ENCODE measurements at places on chromosomes 7 and 10.
A peak's percentile ranks its signal among the peaks of the same experiment; 100 is the strongest.

- DNase-seq, result no peak
These were observed 323.7 kb upstream of the IGFBP3 start for GRCh38 chr7:46244757-46245156.

- DNase-seq, result no peak
These were observed 285.0 kb downstream of the SUGCT start for GRCh38 chr7:40419806-40420205.

GRCh38 chr10:95389982-95390381 is 99.2 kb upstream of the PDLIM1 start:
- DNase-seq, result no peak

- no peak for DNase-seq
These were observed 224.1 kb downstream of the DOCK4 start for GRCh38 chr7:111982133-111982532.

GRCh38 chr7:21944616-21945453 is 864 bp downstream of the CDCA7L start:
- peak; percentile 24 for DNase-seq

- DNase-seq, result no peak
These were observed 320.6 kb downstream of the GATA3 start for GRCh38 chr10:8375137-8375536.

DNA sequence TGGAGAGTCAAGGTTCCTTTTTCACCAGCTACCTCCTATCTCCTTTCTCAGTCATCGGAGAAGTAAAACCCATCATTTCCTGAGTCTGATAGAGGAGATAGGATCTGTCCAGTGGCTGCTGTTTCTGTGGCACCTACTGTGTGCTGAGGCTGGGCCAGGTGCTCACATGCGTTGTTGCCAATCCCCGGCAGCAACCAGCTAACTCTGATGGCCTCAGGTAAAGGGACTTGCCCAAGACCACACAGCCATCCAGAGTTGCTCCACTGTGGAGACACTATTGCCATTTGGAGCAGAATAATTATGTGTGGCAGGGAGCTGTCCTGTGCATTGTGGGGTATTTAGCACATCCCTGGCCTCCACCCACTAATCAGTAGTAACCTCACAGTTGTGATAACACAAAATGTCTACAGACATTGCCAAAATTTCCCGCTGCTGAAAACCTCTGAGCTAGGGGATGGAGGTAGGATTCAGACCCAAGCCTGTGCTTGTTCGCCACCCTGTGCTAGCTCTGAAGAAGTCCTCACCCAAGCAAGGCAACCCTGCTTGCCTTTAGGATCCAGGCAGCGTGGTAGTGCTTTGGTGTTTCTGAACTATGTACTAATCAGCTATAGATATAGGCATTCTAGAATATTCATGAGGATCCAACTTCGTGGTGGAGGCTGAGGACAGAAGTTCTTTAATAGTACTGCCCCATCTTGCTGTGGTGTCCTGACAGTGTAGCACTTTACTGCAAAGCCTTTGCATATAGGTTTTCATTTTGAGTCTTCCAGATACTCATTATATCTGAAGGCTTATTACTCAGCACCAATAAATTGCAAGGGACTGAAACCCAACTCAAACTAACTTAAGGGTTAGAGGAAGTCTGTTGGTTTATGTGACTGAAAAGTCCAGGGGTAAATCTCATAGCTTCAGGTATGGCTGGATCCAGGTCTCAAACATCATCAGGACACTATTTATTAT is 164.6 kb downstream of the GRK5 start:
- DNase-seq, result no peak

DNA sequence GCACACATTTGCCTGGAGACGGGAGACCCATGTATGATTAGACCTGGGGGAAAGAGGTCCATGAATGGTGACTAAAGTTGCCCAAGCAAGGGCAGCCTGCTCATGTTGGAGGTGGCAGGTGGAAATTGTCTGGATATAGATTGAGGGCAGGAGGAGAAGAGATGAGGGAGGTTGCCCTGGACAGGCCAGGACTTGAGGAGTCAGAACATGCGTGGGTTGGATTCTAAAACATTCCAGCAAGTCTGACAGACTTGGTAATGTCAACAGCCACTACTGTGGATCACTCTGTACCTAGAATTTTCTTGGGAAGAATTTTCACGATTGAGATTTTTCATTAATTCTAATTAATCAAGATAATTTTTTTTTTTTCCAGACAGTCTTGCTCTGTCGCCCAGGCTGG is 19.1 kb upstream of the SVOPL start:
- DNase-seq, result no peak

DNA sequence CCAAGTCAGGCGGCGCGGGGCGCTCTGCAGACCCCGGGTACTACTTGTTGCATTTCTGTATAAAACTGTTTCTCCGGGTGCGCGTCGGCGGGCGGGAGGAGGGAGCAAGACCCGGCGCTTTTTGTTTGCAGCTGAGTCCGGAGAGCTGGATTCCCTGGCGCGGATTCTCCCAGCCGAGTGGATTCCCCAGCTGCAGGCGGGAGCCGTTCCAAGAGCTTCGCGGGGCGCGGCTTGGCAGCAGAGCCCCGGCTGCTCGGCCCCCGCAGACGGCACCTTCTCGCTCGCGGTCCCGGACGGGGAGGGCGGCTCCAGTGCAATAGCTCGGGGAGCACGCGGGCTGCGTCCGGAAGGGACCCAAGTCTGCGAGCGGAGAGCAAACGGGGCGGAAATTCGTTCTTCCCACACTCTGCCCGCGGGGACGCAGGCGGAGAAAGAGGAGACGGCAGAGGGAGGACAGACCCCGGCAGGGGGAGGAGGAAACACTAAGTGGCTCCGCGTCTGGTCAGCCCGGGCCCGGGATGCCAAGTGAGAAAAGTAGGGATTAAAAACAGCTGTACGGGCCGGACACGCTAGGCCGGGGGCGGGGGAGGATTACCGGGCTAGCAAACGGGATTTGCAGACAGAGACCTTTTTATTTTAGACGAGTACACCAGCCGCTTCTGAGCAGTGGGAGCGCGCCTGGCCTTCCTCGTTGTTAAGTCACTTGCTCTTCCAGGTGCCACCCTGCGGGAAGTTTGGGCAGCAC is at the start of gene TRIL:
Gene TRIL, minus strand, starts transcription at position 96 of the 745 bp plus-strand sequence. CDS start 284 bp downstream, outside the sequence.
- DNase-seq, result no peak

GRCh38 chr7:107318523-107319160 is 149.8 kb downstream of the HBP1 start:
- DNase-seq, result no peak

DNA sequence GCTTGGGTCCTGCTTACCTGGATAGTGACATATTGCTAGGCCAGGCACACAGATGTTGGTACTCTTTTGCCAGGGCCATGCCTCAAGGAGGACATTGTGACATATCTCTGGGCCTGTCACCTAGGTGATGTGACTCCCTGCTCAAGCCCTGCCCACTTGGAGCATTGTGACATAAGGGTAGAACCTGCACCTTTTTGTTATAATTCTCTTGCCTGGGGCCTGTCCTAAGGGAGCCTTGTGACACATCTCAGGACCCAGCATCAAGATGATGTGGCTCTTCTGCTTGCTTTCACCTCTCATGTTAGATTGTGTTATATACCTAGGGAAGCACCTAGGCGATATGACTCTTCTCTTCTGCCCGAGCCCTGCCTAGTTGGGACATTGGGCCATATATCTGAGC is 57.4 kb downstream of the ZNF736 start:
- no peak for DNase-seq

GRCh38 chr7:80410081-80410480 is 101.8 kb downstream of the GNAT3 start:
- DNase-seq, result no peak

- DNase-seq, result no peak
These were observed 325.4 kb downstream of the ADARB2 start for GRCh38 chr10:1411956-1412355.

- no peak for DNase-seq
These were observed 912.9 kb downstream of the SORCS1 start for GRCh38 chr10:106251573-106251972.

GRCh38 chr10:85851325-85851724 is 515.3 kb downstream of the GRID1 start:
- DNase-seq, result no peak

DNA sequence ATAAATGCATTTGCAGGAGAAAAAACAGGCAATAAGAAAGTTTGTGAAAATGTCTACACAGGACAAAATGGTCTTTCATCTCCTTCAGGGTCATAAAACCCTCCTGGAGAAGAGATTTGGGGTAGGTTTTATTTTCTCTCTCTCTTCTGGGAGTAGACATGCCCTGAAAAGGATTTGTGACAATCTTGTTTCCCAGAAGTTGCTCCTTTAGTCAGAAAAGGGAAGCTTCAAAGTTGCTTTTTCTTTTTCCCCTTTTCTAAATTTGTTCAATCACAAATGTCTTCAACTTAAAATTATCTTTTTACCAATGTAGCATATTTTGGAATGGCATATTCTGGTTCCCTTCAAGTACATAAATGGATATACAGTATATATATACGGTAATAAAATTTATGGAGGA is 9.4 kb upstream of the ANKRD22 start:
- DNase-seq, result no peak

DNA sequence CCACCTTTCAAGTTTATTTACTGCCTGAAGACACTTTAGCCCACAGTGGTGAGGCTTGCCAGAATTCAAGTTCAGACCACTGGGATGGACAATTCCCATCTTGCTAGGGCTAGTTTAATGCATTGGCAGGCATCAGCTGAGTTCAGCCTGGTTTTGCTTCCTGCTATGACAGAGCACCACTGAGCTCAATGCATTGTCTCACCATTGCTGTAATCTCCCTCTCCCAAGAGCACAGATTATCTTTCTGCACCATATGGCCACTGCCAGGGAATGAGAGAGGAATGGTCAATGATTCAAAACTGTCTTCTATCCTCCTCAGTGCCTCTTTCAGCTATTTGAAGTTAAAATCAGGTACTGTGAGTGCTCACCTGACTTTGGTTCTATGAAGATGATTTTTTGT is 160.8 kb downstream of the XPNPEP1 start:
- no peak for DNase-seq

DNA sequence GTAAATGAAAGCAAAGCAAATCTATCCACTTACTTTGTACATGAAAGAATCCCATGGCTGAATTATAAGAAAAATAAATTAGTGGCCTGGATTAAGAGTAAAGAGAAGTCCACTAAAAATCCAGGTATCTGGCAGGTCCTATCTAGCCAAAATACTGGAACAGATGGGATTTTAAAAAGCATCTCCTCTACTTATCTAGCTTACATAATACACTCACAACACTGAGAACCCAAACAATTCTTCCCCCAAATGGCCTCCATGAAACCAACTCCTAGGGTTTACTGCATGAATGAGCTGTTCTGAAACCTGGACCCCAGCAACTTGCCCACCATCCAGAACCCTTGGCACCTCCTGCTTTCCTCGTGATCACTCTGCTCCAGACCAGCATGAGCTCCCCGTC is 61.3 kb downstream of the AFAP1L2 start:
- no peak for DNase-seq

DNA sequence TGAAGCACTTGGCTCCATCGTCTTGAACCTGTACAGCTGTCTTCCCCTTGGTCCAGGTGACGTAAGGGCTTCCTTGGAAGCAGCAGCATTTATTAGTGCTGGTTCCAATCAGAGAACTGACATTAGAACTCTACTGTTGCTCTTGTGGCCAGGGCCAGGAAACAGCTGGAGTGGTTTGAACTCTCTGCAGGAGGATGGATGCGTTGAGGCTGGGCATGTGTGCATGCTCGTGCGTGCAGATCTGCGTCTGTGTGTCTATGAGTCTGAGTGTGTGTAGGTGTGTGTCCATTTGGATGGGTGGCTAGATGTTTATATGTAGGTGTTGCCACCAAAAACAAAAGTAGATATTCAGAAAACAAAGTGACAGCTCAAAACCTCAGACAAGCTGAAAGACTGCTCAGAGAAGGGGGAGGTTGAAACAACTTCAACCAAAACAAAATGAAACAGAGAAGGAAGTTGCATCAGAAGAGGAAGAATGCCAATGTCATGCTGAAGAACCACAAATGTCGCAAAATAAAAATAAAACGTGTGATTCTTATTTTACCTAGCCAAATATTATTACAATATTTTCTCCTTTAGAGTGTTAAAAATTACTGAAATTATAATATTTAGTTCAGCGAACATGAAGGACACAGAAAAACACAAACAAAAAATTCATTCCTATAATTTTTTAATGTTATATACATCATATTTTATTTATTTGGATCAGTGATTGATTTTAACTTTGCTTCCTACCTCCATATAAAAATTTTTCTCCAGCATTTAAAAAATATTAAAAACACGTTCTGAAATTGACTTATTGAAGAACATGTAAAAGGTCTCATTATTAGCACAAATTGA is 96.1 kb upstream of the MKLN1 start:
- peak; percentile 20 for DNase-seq

- peak; percentile 53 for DNase-seq
These were observed 920 bp downstream of the TES start for GRCh38 chr7:116211006-116211912.

GRCh38 chr10:92011560-92012214 is 88.1 kb downstream of the BTAF1 start:
- no peak for DNase-seq

DNA sequence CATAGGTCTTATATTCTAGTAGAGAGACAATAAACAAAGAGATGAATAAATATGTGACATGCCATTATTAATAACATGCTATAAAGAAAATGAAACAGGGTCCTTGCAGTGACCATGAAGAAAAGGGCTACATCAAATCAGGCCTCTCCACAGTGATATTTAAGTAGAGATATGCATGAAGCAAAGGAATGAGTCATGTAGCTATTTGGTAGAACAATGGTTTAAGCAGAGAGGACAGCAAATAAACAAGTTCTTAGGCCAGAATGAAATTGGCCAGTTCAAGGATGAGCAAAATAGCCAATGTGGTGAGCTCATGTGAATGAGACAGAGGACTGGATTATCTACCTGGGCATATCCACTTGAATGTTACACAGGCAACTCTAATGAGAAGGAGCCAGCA is 172.2 kb upstream of the FERD3L start:
- no peak for DNase-seq

GRCh38 chr10:19936289-19936688 is 120.1 kb downstream of the PLXDC2 start:
- DNase-seq, result no peak

- DNase-seq, result no peak
These were observed 67.3 kb upstream of the PDZD8 start for GRCh38 chr10:117442521-117442920.

DNA sequence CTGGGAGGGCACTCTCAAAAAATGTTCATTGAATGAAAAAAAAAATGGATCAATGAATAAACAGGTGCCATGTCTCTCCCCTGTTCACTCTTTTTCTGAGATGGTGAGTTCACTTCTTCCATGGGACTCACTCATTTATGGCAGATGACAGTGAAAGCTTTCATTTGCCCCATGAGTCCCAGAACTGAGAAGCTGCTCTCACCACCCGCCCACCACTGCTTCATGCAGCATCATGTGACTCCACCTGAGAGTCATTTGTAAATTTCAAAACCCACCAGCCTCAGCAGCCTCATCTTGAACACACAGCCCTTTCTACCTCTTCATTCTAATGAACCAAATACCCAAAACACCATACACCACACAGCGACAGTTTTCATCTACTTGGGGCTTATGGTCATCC is 64.9 kb downstream of the SCRN1 start:
- no peak for DNase-seq

GRCh38 chr7:20307119-20307518 is 23.6 kb upstream of the ITGB8 start:
- no peak for DNase-seq

DNA sequence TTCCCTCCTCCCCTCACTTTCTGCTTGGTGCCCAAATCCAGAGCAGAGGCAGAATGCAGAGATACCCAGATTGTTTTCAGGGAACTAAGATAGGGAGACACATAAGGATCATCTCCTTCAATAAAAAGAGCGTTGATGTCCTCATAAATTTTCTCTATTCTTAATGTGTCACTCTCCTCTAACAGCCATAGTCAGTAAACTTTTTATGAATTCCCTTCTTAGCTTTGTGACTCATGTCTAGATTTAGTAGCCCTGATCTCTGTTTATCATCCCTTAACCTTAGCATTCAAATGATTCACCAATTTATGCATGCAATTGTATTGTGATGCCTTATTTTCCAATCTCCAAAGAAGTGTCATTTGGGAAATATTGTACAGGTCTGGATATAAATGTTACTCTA is 995.5 kb upstream of the C7orf33 start:
- no peak for DNase-seq
